ENCODE measurements at places on chromosomes 11 and 22.

DNA sequence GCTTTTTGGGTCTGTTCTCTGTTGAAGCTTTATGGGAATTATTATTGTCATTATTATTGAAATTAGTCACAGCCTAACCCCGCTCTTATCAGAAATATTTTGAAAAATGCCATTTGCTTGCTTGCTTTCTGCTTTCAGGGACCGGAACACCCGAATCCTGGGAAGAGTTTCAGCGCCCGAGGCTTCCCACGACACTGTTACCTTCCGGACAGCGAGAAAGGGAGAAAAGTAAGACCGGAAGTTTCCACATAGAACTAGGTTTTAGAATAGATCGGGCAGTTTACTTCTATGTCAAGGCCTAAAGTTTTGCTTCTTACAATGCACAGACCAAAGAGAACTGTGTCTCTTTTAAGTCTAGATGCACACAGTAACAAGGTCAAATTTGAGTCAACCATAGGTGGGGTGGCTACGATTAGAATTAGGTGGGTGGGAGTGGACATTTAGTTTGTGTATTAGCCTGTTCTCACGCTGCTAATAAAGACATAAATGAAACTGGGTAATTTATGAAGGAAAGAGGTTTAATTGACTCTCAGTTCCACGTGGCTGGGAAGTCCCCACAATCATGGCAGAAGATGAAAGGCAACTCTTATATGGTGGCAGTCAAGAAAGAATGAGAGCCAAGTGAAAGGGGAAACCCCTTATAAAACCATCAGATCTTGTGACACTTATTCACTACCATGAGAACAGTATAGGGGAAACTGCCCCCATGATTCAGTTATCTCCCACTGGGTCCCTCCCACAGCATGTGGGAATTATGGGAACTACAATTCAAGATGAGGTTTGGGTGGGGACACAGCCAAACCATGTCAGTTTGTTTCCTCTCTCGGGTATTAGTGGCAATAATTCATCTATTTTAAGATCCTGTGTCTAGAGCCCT lies 12.9 kb downstream of the MPEG1 start:
- no peak for DNase-seq

GRCh38 chr22:20080445-20080775 lies 369 bp downstream of the DGCR8 start:
- no peak for DNase-seq

GRCh38 chr22:45163099-45163450 lies 650 bp upstream of the NUP50 start:
- DNase-seq, result no peak

DNA sequence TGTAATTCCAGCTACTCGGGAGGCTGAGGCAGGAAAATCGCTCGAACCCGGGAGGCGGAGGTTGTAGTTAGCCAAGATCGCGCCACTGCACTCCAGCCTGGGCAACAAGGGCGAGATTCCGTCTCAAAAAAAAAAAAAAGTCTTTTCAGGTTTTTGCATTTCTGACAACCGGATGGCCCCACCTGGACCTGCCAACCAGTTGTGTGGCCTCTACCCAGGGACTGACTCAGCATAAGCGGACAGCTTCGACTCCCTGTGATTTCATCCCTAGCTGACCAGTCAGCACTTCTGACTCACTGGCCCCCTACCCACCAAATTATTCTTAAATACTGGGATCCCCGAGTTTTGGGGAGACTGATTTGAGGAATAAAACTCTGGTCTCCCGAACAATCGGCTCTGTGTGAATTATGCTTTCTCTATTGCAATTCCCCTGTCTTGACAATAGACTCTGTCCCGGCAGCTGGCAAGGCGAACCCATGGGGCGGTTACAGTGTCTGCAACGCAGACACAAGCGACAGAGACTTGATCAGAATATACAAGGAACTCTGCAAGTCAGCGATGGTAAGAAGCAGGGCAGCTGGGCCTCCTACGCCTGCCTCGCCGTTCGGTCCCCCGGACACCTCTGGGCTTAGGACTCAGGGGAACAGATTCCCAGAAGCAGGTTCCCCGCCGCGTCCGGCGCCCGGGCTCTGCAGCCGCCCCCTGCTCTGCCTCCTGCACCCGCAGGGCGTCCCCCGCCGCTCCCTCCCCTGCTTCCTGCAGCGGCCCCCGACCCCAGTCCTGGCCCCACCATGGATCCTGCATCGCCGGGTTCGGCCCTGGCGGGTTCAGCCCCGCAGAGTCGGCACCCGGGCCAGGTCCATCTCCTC lies 741 bp upstream of the TALDO1 start:
- peak; percentile 59 for DNase-seq

DNA sequence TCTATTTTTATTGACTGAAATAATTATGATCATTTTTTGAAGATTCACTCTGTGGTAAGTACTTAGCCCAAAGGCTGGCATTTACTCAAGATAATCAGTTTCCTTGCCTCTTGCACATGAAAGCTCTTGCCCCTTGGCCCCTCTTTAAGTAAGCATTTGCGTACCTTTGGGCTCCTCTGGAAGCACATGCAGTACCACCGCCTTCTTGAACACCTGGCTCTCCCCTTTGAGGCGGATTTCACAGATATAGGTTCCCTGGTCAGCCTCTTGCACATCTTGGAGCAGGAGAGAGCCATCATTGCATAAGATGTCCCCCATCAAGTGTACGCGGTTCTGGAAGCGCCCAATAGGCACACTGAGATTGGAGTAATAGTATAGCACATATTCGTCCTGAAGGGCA lies 14.5 kb downstream of the JAML start:
- no peak for DNase-seq

DNA sequence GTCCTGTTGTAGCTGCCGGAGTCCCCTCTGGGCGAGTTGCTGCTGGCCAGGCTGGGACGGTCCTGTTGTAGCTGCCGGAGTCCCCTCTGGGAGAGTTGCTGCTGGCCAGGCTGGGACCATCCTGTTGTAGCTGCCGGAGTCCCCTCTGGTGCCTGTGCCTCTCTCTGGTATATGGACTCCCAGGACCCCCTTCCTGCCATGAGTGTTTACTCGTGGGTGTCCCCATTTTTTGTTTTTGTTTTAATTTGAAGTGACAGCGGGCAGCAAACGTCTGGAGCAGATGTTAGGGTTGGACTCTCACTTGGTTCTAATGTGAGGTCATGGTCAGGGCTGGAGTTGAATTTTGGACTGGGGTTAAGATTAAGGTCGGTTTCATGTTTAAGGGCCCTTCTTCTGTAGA lies 14.2 kb downstream of the SHANK3 start:
- no peak for DNase-seq
